ENCODE measurements at places on chromosomes 11 and 22.

DNA sequence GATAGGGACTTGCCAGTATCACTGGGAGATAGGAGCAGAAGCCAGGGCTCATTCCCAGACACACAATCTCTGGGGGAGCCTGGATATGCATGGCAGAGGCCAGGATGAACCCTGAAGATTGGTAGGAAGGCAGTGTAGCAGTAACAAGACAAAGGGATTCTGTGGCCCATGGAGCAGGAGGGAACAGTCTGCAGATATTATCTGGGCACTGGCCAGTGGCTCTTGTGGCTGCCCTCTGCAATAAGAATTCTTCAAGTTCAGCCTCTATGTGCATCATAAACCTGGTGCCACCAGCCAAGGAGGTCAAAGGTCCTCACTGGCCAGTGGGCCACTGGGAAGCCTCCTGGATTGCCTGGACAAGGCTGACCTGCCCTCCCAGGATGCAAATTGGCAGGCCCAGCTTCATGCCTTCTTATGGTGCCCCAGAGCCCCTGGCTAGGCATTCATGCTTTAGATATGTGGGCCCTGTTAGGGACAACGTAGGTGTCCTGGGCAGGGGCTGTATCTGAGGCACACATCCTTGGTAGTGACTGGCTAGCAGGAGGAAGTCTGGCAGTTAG is 29.2 kb downstream of the KCNQ1OT1 start:
- DNase-seq = no peak

DNA sequence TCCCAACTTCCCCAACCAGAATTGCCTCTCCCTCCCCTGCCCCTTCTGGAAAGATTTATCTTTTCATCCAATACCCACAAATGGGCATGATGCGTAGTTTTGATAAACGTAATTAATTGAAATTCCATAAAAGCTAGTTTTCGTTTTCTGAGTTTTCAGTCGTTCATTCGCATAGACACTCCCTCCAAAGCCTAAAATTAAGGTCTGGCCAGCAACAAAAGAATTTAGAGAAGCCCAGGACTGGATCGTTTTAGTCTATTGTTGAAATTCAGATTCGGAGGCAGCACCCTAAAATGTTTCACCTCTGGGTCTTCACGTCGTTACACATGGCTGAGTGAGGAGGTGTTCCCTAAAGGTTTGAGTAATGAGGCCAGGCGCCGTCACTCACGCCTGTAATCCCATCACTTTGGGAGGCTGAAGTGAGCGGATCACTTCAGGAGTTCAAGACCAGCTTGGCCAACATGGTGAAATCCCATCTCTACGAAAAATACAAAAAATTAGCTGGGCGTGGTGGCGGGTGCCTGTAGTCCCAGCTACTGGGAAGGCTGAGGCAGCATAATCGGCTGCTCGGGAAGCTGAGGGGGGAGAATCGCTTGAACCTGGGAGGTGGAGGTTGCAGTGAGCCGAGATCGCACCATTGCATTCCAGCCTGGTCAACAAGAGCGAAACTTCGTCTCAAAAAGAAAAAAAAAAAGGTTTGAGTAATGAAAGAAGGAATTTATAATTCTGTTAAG is 589 bp upstream of the NDUFC2 start:
- DNase-seq = no peak

DNA sequence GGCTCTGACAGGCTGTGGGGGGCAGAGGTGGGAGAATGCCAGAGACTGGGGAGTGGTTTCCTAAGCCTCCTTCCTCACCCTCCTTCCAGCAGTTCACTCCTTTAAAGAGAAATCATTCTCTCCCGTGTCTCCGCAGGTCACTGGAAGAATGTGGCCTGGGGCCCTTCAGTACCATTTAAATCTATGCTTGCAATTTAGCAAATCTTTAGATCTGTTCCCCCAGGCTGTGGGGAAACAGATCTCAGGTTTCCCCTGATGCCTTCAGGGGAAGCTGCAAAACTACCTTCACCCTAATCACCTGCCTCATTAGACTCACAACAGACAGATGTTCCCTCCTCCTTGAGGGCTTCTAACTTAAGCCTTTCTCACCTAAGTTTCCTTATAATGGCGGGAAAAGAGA is 55.3 kb downstream of the KIRREL3 start:
- peak; percentile 79 for DNase-seq

DNA sequence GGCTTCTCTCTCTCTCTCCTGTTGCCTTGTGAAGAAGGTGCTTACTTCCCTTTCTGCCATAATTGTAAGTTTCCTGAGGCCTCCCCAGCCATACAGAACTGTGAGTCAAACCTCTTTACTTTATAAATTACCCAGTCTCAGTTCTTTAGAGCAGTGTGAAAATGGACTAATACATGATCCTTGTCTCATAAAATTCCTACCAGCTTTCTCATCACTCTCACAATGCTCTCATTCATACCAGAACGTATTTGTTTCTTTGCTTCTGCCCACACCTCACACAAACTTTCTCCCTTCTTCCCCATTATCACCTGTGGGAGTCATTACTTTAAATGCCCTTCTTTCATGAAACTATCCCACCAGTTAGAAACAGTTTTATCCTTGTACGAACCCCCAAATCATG is 62.7 kb upstream of the ARHGAP42 start:
- DNase-seq = peak; percentile 42

DNA sequence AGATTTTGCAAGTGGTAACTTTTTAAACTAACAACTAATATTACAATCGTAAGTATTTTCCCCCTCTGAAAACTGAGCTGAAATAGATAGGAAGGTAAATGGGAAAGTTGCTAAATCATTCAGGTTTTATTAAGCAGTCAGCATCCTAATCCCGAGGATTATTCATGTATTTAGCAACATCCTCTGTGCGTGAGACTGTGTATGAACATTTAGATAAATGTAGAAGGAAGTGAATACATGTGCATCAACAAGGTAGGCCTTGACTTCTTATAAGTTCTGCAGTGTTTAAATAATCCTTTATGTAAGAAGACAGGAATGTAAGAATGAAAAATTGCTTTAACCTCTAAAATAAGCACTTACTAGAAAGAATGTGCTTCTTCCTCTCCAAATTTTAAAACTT is 745.9 kb upstream of the TENM4 start:
- DNase-seq = no peak

DNA sequence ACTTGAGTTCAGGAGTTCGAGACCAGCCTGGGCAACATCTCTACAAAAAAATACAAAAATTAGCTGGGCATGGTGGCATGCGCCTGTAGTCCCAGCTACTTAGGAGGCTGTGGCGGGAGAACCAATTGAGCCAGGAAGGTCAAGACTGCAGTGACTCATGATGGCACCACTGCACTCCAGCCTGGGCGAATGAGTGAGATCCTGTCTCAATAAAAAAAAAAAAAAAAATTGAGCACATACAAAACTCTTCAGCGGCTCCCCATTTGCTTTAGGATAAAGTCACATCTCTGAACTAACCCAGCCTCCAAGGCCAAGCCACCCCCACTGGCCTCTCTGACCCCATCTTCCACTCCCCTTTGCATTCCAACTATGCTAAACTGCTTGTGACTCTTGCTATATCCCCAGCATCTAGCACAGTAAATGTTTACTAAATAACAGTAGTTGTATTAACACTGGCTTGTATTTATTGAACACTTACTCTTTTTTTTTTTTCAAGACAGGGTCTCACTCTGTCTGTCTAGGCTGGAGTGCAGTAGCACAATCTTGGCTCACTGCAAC is 28.9 kb downstream of the CREB3L1 start:
- DNase-seq = no peak

DNA sequence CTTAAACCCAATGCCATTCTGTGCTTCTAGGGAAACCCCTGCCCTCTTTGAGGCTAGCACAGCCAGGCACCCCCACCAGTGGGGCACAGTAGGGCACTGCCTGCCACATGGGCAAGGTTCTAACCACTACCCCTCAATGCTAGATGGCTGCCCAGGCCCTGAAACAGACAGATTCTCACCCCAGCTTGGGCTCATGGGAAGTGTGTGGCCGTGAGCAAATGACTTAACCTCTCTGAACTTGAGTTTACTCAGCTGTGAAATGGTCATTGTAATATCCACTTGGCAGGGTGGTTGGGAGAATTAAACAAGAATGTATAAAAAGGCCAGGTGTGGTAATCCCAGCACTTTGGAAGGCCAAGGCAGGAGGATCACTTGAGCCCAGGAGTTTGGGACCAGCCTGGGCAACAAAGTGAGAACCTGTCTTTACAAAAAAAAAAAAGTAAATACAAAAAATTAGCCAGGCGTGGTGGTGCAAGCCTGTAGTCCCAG is 22.4 kb downstream of the C22orf23 start:
- DNase-seq = no peak

DNA sequence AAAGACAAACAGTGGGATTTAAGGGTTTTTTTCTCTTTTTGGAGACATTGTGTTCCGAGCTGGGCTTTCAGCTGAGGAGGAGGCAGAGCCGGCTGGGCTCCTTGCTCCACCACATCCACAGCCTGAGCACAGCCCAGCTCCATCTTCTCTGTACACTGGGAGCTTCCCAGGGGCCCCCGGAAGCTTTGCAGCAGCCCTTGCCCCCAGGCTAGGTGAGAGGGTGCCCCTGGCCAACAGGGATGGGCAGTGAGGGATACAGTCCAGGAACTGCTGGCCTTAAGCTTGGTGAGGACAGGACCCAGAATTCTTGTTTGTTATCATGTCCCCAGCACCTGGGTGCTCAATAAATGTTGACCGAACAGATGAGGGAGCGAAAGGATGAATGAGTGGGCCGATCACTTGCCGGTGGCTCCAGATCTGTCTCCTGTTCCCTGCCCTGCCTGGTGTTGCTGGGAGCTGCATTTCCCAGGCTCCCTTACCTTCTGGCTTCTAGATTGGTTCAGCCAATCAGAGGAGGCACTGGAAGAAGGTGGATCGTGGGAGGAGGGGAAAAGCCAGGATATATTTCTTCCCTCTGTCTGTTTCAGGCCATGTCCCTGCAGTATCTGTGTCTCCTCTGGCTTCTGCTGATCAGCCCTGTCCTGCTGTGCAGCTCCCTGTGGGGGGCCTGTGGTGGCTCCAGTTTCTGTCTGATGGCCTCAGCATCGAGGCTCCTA is 26.5 kb upstream of the NECTIN1 start:
- no peak for DNase-seq

GRCh38 chr11:94834911-94835593 is 66.9 kb downstream of the AMOTL1 start:
- no peak for DNase-seq

GRCh38 chr11:72685560-72686480 is 11.6 kb upstream of the PDE2A start:
- no peak for DNase-seq

- DNase-seq = peak; percentile 72
Measured at GRCh38 chr22:41683616-41684015, 5.1 kb downstream of the SNU13 start.

DNA sequence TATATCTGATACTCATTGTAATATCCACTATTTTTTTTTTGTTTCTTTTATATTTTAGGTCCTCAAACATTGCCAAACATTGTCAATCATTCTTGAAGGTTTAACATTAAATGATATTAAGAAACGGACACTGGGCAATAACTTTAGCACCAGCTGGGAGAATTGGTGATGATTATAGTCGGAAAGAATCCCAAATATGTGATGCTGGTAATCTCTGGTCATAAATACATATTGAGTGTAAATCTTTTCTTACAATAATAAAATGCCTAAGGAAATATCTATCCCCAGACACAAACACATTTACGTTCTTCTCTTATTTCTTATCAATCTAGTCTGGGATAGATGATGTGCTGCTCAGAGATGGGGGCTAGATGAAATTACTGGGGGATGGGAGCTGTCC is 25.2 kb downstream of the OR51E2 start:
- no peak for DNase-seq

DNA sequence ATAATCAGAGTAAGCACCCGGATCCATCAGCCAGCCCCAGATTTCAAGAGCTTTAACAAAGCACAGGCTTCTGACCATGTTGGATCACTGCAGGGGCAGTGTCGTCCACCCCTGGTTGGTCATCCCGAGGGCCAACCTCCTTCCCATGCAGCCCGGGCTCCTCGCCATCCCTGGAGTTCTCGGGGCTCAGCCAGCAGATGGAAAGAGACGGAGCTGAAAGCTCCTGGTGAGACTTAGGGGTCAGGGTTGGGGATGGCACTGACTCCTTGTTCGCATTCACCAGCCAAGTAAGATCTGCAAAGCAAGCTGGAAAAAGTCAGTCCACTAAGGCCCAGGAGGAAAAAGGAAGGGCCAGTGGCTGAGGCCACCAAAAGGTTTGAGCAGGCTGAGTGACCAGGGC is 888.9 kb downstream of the BRD1 start:
- DNase-seq = no peak

DNA sequence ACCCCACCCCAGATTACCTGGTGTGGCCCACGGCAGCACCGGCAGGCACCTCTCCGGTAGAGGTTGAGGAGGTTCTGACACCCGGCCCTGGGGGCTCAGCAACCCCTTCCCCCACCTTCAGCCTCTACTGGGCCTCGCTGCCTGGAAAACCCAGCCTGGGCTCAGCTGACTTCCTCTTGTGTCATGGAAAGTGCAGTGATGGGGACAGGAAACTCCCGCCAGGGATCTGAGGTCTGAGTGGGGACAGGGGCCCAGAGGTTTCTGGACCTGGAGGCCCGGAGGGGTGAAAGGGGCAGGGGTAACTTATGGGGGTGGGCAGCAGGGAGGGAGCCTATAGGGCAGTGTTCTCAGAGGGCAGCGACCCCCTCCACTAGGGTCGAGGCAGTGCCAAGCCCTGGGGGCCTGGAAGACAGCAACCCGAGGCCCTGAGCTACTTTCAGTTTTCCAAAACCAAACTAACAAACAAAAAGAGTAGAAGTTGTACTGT is 10.0 kb upstream of the CD5 start:
- peak; percentile 33 for DNase-seq

GRCh38 chr22:27080036-27080578 is 422.7 kb downstream of the MIAT start:
- no peak for DNase-seq

DNA sequence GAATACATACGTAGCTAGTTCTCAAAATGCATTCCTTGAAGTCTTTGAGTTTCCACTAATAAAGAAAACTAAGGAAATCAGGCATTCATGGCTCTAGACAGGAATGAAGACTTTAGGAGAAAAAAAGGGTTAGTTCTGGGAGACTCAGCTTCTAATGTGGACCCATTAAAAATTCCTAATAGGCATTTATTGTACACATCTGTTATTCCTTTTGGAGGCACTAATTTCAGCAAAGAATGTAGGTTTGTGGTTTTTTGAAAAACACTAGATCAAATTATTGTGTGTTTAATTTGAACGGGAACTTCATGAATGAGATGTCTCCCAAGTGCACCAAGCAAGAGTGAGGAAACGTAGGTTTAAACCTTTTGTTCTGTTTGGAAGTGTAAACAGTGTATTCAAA is 42.7 kb downstream of the PARVA start:
- no peak for DNase-seq

DNA sequence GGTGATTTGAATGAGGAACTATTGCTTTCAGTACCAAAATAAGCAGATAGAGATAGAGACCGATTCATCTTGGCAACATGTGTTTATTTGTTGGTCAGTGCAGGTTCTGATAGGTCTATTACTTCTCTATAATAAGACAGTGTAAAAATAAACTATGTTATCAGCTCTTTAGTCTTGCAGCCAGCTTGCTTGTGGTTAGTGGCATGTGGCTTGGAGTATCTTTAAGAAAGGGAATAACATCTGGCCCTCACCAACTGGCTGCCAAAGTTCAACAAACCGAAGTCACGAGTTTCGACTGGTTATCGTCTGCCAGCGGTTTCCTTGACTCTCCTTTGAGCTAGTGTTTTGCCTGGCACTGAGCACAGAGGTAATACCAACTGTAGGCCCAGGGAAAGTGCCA is 71.8 kb downstream of the CTTN start:
- no peak for DNase-seq

- DNase-seq = no peak
Measured at GRCh38 chr11:127023991-127024390, 23.4 kb upstream of the KIRREL3 start.

Data from trophoblast cell (in vitro differentiated cells and primary cell).